Stimulated activated CD8-positive, alpha-beta memory T cell treated with anti-CD3 and anti-CD28 coated beads, Interleukin-15, amount 100 ng/mL, for 4 hours (primary cell): ENCODE measurements at places on chromosomes 2 and 18.

GRCh38 chr2:75186821-75187220 lies 12.5 kb downstream of the TACR1 start:
- DNase-seq: no peak

DNA sequence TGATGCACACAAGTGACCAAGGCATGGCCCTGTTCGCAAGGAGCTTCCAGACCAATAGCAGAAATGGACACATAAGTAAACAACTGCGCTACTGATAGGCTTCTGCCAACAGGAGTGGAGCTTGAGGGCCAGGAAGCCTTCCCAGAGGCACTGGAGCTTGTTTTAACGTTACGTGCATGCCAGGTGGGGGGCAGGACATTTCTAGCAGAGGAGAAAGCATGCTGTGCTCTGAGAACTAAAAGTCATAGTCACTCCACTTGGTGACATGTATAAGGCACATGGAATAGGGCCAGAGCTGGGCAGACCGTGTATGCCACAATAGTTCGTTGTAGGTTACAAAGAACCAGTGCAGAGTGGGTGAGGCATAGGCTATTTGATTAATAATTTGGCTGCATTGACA lies 184.2 kb downstream of the NEDD4L start:
- no peak for DNase-seq

DNA sequence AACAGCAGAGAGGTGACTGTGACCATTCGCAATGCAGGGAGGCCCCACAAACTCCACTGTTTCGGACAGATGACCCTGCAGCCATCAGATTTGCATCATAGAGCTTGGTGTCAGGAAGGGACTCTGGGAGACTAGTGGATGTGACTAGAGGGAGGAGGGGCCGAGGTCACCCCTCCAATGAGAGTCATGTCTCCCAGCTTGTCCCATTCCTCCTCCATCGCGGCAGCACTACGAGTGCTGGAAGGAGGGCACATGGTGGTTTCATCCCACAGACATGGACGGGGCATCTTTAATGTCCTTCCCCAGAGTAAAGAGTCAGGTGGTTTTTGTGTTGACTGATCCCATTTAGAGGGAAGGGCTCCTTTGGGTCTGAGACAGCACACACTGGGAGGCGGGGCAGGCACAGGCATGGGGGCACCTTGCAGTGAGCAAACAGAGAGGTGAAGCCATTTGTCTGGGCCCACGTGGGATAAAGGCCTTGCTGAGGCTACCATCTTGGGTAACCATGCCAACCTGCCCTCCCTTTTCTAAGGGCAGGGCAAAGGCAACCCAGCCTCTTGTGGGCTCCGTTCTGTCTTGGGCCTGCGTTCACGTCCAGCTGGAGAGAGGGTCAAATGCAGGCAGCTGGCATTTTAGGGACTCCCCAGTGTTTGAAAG lies 208.1 kb downstream of the ASB1 start:
- no peak for DNase-seq

DNA sequence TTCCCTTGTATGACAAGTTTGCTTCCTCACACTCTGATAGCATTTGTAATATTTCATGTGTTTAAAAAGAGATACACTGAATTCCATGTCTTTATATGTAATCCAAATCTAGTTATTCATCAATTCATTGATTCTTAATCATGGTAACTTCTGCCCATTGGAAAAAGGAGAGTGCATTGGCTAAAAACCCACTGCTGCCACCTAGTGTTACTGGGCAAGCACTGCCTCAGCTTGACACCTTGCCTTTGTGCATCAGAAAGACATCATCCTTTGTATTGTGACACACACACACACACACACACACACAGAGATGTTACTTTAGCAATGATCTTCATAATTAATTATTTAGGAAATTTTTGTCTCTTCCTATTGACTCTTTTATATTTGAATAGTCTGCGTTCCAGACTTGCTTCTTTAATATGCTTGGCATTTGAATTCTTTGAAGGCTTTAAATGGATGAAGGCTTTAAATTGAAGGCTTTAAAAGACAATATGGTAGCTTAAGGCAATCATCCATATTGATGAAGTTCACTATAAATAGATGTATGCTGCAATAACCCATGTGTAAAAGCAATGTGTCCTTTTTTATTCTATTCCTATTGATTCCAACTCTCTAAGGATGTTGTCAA lies 414.2 kb upstream of the CHST9 start:
- no peak for DNase-seq

- no peak for DNase-seq
These were observed 736.0 kb upstream of the CELF4 start for GRCh38 chr18:38301621-38302020.

DNA sequence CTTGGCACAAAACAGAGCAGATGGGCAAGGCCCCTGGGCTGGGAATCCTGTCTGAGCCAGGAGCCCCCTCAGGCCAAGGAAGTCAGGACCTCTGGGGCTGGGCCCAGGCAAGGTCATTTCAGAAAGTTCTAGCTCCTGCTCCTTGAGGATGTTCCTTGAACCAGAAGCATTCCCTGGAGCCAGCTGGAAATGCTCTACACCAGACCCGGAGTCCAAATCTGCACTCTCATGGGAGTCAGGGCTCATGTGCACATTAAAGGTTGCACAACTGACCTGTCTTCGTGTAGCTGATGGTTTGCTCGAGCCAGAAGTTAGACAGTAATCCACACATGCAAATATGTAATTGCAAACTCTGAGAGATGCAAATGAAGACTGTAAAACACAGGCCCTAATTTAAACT lies 18.0 kb downstream of the PARD6G start:
- DNase-seq: no peak

DNA sequence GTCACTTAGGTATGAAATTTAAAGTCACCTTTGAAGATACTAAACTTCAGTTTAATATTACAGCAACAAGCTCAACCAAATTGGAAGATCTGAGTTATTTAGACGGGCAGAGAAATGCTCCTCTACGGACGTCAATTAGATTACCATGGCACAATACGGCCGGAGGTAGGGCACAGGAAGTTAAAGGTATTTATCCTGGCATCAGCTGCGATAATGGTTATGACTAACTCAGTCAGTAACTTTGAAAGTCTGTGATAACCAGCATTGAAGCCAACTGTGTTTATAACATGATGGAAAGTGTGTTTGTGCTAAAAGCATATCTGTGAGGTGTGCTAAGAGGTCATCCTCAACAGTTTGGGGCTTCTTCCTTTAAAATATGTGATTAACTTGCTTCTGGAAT lies 117.3 kb downstream of the WDSUB1 start:
- DNase-seq: no peak

DNA sequence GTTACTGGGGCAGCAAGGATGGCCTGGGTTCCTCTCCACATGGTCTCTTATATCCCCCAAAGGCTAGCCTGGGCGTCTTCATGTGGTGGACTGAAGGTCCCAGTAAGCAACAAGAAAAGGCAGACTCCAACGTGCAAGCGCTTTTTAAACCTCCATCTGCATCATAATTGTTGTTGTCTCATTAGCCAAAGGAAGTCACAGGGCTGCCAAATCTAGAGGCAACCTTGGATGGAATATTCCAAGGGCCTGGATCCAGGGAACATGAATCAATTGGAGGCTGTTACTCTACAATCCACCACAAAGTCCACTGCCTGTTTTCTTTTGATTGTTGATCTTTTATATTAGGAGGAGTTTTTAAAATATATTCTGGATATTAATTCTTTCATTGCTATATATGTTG lies 118.8 kb downstream of the SH3RF3 start:
- no peak for DNase-seq

- no peak for DNase-seq
These were observed 40.1 kb downstream of the CRACDL start for GRCh38 chr2:98895901-98896300.

GRCh38 chr18:13235421-13235831 lies 16.9 kb downstream of the LDLRAD4 start:
- DNase-seq: no peak

GRCh38 chr18:44521668-44522022 lies 159.0 kb upstream of the SETBP1 start:
- DNase-seq: no peak

DNA sequence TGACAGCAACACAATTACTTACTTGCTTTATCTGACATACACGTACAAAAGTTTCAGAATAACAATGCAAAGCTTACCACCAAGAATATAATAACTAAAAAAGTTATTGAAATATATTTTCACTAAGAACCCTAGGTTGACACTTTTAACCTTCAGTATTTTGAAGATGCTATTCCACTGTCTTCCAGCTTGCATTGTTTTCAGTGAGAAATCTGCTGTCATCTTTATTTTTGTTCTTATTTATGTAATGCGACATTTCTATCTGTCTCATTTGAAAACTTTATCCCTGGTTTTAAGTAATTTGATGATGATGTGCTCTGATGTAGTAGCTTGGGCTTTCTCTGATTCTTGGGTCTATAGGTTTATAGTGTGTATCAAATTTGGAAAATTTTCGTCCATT lies 165.0 kb upstream of the SMIM21 start:
- DNase-seq: no peak

DNA sequence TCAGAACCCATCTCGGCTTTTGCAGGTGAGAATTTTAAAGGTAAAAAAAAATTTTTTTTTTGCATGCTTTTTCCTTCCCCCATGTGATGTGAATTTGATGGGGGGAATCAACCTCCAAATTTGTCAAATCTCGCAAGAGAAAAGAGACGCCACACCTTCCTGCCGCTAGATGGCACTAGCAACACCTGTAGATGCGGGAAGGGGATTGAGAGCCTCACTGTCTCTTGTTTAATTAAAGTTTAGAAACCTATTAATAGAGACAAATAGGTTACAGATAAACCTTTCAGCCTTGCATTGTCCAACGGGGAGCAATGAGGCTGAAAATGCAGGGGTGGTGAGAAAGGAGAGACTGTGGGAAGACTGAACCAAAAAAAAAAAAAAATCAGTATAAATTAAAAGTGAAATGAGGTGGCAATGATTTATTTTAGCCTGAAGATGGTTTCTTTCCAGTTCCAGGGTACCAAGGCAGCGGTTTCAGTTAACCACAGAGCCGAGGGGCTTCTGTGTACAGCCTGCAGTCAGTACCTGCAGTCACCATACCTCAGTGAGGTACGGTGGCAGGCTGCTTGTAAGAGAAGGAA lies 84.6 kb downstream of the NRP2 start:
- DNase-seq: no peak

DNA sequence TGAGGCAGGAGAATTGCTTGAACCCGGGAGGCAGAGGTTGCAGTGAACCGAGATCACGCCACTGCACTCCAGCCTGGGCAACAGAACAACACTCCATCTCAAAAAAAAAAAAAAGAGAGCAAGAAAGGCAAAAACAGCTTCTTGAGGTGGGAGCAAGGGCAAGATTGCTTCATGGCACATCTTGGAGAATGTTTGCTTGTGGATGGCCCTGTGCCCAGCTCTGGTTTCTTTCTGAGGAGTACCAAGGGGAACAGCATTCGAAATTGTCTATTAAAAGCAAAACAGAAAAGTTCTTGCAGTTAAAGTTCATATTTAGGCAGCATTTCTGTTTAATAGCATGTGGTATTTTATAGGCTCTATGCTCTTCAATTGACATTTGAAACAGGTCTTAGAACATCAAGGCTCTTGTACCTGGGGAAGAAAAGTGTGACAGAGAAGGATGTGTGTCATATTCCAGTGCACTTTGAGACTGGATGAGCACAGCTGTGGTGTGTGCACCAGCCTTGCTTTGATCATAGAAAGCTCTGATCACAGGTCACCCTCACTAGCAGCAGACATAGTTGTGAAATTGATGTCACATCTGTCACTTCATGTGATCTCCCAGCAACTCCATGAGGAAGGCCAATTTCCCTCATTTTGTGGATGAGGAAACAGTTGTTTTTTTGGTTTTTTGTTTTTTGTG lies 154.3 kb downstream of the UXS1 start:
- DNase-seq: no peak

DNA sequence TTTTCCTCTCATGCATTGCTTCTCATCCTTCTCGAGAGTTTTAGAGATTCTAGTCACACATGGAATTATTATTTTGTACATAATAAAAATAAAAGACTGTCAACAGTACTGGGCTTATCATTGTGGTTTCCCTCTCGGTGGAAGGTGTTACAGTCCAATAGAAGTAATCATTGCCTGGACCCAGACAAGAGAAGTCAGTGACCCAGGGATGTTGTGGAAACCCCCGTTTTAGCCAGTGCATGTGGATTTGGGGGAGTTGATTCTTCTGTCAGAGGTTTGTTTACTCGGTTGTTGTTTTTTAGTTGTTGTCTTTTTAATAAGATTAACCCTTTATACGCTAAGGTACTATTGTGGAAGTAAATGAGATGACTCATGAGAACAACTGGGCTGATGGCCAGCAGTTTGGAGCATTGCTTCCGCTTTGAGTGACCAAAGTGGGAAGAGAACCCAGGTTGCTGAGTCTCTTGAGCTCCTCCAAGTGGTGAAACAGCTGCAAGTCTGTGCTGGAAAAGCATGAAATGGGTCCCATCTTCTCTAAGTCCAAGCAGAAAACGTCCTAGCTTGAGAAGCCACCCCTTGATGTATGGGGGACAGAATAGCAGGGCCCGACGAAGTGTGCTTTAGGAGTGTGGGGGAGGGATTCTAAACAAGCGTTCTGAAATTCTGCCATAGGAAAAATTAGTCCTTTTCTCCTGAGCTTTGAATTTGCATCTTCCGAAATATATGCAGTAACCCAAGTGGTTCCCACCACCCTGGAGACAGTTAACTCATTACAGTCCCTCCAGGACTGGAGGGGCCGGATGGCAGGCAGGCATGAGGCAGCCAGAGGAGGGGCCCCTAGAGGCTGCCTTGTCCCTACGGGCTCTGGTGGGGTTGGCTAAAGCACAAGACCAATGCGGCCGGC lies 61.8 kb upstream of the GPR45 start:
- no peak for DNase-seq

GRCh38 chr2:191711621-191712020 lies 33.7 kb downstream of the NABP1 start:
- no peak for DNase-seq

DNA sequence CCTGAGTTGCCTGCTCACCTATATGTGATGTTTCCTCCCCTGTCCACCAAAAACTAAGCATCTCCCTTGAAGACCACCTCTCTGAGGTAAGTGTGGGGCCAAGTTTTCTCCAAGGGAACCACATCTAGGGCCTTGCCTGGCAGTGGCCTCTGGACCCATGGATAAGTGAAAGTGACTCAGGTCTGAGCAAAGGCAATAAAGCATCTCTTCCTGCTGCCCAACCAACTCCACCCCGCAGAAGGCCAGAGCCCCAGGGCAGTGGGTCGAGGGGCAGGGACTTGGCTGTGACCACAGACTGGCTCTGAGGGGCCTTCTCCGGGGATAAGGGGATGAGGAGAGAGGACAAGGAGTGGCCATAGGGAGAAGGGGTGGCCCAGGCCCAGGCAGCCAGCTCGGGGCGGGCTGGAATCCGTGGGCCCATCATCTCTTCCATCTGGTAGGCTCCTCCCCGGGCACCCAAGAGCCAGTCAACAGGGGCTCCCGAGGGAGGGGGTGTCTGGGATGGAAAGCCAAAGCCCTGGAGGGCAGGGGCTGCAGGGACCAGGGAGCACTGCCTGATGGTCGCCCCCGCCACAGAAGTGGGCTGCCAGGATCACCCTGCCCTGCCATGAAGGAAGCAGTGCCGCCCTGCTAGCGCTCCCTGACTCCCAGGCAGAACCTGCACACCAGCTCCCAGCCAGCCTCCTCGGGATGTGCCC lies 33.4 kb downstream of the EMX1 start:
- no peak for DNase-seq

DNA sequence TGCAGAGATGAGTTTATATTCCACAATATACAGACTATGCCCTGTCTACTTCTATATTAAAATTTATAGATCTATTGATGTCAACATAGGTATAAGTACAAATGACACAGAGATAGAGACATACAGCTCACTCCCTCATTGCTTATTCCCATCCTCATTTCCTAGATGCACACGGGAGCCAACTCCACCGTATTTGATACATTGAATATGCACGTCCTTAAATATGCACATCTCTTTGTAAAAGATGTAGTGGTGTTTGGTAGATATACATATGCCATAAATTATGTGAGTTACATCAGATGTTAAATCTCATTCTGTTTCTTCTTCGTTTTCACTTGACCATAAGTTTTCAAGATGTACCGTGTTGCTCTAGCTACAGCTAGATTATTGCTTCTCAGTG lies 179.2 kb upstream of the RAB6C start:
- DNase-seq: no peak
